ENCODE measurements at places on chromosomes 1 and 21.

GRCh38 chr1:160083968-160084770 is 2.8 kb downstream of the KCNJ9 start:
- DNase-seq: no peak

GRCh38 chr21:34093083-34093482 is 19.7 kb downstream of the MRPS6 start:
- DNase-seq: no peak

DNA sequence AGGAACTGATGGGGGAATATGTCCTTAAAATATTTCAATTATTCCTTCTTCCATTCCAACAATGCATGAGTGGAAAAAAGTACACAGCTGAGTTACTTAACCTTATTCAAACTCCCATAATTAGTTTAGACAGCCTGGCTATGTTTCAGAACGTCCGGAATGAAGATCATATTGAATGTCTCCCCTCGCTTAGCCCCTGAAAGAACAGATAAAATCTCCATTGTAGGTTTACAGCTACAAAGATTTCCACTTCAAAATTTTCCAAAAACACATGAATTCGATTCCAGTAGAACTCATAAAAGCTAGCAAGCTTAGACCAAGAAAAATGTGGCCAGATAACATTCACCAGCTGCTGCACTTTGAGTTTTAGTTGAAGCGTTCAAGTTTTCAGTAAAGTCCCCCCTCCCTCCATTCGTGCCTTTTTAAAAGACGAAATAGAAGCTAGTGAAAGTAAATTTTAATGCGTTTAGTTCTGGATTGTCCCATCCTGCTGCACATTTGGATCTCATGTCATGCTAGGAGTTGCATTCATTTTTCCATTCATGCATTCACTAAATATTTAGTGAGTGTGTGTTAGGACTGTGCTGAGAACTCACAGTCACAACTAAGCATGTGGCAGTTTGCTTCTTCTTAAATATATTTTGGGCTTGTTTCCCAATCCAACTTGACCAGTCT is 29.4 kb upstream of the SSX2IP start:
- DNase-seq: no peak

DNA sequence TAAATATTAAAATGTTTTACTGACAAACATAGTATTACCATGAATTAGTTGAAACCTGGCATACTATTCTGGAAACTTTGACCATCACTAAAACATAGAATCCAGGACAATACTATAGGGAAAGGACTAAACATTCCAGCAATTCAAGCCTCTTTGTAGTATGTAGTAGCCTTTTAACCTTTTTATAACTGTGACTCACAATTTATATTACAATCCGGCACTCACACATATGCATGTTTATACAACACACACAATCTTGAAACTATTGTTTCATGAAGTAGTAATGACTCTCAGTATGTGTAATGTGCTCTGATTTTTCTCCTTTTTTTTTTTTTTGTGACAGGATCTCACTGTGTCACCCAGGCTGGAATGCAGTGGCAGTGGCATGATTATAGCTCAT is 64.3 kb downstream of the ANKRD13C start:
- DNase-seq: peak; percentile 26

DNA sequence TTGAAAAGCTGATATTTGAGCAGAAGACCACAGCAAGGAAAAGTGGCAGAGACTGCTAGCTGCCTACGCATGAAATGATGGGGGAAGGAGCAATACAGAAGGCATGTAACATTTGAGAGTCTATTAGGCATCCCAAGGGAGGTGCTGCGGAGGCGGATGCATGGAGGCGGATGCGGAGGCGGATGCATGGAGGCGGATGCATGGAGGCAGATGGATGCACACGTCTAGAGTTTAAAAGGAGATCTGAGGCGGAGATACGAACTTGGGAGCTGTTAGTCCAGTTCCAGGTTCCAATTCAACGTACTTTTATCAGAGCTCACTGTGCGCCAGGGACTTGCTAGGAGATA is 744 bp upstream of the DDX20 start:
- DNase-seq: peak; percentile 67

GRCh38 chr1:185015631-185016030 is 29.7 kb upstream of the RNF2 start:
- DNase-seq: no peak

DNA sequence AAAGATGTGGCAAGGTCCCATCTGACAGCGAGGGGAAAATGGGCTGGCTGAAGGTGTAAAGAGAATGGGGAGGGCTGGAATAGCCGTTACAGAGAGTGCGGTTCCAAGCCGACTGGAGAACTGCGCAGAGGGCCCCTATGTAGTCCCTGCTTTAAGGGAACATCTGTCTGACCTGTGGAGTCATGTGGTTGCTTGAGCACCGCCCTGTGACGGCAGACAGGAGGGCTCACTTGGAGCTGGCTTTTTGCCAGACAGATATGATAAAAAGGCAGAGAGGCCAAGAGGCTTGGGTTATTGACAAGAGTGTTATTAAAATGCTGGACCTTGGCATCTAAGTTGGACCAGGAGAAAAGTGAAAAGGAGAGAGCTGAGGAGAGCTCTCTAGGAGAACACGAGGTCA is 5.9 kb upstream of the PTPRF start:
- DNase-seq: no peak

DNA sequence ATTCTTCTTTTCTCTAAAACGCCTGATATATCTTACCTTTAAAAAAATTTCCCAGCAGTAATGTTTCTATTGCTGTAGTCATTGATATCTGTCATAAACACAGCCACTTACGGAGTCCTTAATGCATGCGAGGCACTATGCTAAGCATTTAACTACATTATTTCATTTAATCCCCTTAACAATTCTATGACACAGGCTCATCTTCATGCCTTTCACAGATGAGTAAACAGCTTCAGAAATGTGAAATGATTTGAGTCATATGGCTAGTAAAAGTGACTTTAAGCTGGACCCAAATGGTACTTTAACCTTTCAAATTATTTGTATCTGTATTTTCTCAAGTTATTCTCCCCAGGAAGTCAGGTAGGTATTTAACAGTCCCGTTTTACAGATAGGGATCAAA is 125.1 kb upstream of the FGGY start:
- no peak for DNase-seq

- peak; percentile 32 for DNase-seq
Measured at GRCh38 chr1:91891969-91892368, 6.0 kb upstream of the TGFBR3 start.

DNA sequence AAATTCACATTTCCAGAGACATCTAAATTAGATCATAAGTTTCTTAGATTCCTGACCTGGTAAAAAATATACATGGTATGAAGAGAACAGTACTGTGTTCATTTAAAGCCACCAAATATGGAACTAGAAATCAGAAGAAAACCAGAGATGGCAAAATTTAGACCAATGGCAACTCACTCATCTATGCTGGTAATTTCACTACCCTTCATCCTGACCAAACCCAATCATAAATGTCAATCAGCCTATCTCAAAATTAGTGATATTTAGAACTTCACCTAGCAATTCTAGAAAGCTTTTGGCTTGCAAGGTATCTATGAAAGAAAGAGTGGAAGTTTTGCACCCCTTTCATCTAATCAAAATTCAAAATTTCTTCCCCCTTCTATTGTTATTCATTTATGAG is 107.7 kb downstream of the NIBAN1 start:
- DNase-seq: no peak

- DNase-seq: no peak
Measured at GRCh38 chr1:224684979-224685425, 68.9 kb downstream of the CNIH3 start.

DNA sequence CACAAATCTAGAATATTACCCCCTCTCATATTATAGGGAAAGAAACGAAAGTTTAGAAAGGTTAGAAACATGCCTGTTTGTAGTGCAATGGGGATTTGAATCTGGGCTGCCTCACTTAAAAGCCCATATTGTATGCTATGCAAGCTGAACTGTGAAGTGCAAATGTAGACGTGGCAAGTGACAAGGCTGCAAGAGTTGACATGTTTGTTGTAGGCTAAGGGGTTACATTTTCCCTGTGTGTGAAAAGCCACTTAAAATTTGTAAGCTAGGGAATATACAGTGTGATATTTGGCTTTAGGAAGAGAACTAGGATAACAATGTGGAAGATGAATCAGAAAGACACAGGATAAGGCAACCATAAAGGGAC is 29.0 kb downstream of the WDR26 start:
- DNase-seq: no peak

DNA sequence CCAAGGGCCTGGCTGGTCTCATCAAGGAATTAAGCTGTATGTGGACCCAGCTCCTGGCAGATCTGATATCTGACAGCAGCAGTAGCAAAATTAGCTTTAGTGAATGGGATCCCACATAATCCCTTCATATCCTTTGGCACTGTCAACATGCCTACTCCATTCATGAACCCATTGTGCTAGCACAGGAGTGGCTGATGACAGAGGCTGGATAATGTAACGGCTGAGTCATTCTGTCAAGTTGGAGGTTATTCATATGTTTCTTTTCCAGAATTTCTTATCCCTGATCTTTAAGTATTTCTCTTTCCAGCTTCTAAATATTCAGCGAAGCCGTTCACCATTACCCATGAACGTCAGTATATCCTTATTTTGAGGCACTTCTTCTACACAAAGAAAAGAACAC is 84.3 kb downstream of the EXTL2 start:
- DNase-seq: no peak

GRCh38 chr1:33517596-33518250 is 45.3 kb downstream of the ZSCAN20 start:
- no peak for DNase-seq

DNA sequence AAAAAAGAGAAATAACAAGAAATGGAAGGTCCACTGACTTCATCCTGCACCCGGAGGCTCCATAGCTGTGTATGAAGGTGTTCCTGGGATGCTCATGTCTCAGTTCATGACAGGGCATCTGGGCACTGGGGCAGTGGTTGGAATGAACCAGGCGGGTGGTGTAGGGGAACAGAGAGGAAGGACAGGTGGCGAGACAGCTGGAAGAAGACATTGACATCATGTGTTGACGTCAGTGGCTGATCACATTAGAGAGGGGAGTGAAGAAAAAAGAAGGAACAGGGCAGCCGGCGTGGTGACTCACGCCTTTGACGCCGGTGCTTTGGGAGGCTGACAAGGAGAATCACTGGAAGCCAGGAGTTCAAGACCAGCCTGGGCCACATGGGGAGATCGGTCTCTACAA is 50.1 kb downstream of the HUNK start:
- no peak for DNase-seq

DNA sequence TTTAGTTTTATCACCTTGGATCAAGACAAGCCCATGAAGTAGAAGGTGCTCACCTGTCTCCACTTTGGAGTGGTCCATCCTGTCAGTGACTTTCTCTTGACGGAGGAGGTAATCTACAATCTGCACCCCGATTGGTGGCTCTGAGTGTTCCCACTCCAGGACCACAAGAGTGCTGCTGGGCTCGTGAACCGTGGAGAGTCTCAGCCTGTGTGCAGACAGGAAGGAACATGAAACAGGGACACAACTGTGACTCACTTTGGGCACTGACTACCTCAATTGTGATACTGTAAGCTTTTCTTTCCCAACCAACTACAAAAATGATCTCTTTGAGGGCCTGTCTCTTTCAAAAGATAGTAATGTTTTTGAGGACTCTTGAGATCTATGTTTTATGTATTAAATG is 280.2 kb downstream of the ASTN1 start:
- no peak for DNase-seq

DNA sequence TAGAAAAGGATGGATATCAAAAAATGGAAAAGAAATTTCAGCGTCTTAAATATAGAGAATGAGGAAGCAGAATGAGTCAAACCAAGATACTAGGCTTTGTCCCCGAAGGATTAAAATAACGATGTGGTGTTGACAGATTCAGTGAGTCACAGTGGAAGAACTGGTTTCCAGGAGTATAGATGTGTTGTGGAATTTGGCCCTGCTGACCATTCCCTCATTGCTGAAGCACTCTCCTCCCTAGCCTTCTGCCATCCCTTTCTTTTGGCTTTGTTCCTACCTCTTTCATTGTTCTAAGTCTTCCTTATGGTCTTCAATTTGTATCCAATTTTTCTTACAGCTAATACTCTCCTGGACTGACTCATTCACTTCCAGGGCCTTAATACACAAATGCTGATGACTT is 23.1 kb upstream of the USP25 start:
- peak; percentile 85 for DNase-seq

- DNase-seq: peak; percentile 37
Measured at GRCh38 chr1:164560121-164560541, 1.1 kb downstream of the PBX1 start.

DNA sequence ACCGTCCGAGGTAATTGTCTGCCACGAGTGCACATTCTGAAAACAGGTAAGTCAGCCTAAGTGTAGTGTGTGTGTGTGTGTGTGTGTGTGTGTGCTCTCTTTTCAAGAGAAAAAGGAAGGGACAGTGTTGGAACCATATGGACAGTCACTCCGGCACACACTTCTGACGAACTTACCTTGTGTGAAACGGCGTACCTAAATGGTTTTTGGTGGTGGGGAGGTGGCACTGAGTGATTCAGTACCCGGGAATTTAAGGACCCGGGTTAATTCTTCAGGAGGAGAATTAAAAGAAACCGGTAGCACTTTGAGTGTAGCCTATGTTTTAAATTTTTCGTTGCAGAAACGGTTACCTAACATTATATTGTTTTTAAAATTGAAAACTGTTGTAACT is 286 bp downstream of the ODR4 start:
- DNase-seq: no peak

DNA sequence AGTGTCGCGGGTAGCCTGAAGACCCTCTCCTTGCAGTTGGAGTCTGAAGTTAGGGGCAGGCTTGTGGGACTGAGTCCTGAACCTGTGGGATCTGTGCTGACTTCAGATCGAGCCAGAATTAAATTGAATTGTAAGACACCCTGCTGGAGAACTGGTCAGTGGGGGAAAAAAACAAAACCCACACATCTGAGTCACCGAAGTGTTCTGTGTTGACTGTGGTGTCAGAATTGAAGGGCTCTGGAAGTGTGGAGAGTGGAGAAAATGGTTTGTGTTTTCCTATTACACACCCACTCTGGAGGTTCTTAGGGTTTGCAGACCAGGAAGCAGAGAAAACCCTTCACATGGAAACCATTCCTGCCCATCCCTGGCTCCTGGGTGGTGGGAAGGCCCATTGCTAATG is 209.5 kb upstream of the GALNT2 start:
- peak; percentile 59 for DNase-seq

DNA sequence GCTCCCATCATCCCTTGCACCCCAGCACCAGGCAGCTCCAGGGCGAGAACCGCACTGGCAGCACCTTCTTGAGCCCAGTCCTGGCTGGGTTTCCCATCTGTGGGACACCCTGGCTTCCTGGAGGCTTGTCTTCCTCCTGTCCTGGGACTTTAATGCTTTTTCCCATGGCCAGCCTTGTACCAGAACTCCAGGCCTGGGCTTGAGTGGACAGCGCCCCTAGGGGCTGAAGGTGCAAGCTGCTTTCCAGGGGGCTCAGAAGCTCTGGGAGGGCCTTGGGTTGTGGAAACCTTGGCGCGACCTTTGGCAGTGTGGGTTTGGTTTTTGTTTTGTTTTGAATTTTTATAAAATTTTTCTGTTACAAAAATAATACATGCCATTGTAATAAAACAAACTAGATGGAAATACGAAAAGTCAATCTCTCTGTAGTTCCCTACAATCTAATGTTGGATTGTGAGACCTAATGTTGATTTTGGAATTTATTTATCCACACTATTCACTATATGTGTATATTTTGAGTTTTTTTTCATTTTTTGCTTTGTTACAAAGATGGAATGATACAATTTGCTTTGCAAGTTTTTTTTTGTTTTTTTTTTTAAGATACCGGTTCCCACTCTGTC is 33.8 kb upstream of the RPL11 start:
- peak; percentile 59 for DNase-seq

Data from M059J (cell line).